ENCODE measurements at places on chromosomes 7 and 10. TPM values are rescaled to one million over a fixed set of nuclear protein-coding genes. Genes with fewer than 3 reads are reported as not detected.

- peak; percentile 66 for DNase-seq
Observed at GRCh38 chr7:77887567-77887966, 89.0 kb downstream of the PHTF2 start.

The STEAP4 gene
- total RNA-seq = under 0.01 TPM

GRCh38 chr7:134768243-134768642 lies 11.2 kb upstream of the CALD1 start:
- no peak for DNase-seq

- peak; percentile 97 for DNase-seq
Observed at GRCh38 chr10:23408330-23408976, 30.4 kb upstream of the OTUD1 start.

DNA sequence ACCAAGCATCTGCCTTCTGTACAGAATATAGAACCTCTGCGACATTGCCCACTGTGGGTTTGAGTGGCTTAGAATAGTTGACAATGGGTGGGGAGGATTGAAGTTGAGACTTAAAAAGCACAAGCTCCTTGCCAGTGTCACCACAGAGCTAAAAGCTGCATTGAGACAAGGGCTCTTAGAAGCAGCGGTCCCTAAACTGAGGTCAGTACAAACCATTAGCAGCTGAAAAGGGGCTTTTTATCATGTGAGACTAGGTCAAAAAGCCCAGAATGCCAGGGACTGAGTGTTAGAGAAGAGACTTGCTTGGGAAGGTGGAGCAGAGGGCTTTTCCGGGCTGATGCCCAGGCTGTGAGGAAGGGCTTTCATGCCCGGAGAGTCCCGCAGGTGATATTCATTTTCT lies 91.3 kb downstream of the POU6F2 start:
- no peak for DNase-seq

All from fibroblast of villous mesenchyme (primary cell).